Stimulated activated CD8-positive, alpha-beta memory T cell treated with anti-CD3 and anti-CD28 coated beads, Interleukin-4, amount 100 ng/mL, for 48 hours (primary cell): ENCODE measurements at places on chromosomes 2 and 18.

DNA sequence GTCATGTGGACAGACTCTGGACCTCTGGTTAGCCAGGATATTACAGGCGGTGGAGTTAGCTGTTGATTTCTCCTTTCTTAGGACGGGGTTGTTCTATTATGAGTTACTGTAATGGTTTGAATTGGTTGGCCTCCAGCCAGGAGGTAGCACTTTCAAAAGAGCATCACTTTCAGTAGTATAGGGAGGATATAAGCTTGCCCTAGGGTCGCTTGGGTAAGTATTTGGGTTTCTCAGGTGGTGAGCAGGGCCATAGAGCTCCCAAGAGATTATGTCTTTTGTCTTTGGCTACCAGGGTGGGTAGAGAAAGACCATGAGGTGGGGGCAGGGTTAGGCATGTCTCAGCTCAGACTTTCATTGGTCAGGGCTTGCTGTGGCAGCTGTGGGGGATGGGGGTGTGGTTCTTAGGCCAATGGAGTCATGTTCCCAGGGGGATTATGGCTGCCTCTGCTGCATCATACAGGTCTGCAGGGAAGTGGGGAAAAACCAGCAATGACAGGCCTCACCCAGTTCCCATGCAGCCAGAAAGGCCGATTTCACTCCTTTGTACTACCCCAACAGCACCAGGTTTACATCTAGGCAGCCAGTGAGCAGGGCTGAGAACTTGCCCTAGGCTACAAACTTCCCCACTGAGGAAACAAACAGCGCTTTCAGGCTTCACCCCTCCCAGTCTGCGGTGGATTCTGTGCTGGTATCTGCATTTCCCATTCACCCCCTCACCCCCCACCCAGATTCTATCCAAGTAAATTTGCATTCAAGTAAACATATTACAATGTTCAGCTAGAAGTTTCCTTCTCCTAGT, 89.4 kb upstream of the SLC38A11 start:
- no peak for DNase-seq

DNA sequence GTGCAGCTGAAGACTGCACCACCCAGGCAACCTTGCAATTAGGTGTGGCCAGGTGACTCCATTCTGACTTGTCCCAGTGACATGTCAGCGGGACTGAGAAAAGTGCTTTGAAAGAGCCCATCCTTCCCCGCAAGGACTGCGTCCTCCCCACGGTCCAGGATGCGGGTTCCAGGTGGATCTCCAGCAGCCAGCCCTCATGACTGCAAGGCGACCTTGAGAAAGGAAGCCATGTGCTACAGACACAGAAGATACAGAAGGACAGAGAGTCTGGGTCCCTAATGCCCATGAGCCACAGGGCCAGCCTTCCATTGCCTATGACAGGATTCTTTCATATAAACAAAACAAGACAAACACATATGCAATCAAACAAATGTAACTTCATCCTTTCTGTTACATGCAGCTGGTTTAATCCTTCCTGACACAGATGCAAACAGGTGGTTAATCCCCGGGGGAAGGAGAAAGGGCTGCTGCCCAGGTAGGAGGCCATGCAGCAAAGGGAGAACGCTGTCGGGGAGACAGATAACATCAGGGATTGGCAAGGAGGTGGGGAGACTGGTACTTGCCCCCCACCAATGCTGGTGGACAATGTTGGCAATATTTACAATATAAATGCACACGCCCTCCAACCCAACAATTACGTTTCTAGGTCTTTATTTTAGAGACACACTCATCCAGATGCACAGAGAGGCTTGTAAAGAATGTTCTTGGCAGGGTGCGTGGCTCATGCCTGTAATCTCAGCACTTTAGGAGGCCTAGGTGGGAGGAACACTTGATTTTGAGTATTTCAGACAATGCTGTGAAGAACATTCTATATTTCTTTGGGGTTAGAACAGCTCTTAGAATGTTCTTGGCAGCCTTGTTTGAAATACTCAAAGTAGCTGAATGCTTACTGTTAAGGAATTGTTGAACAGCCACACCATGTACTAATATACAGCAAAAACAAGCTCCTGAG, 64.8 kb downstream of the NCAPH start:
- DNase-seq = no peak

DNA sequence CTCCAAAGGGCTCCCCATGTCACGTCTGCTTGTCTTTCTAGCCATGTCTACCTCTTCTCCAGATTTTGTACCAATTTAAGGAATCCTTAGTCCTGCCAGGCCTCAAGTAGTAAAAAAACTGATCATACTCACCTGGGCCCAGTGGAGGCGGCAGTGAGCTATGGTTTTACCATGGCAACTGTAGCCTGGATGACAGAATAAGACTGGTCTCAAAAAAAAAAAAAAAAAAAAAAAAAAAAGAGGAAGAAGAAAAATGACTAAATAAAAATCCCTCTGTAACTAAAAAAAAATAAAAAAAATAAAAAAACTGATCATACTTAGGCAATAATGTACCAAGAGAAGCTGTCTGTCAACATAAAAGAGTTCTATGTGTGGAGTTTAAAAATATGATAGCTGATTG, 221.6 kb downstream of the NR4A2 start:
- no peak for DNase-seq

DNA sequence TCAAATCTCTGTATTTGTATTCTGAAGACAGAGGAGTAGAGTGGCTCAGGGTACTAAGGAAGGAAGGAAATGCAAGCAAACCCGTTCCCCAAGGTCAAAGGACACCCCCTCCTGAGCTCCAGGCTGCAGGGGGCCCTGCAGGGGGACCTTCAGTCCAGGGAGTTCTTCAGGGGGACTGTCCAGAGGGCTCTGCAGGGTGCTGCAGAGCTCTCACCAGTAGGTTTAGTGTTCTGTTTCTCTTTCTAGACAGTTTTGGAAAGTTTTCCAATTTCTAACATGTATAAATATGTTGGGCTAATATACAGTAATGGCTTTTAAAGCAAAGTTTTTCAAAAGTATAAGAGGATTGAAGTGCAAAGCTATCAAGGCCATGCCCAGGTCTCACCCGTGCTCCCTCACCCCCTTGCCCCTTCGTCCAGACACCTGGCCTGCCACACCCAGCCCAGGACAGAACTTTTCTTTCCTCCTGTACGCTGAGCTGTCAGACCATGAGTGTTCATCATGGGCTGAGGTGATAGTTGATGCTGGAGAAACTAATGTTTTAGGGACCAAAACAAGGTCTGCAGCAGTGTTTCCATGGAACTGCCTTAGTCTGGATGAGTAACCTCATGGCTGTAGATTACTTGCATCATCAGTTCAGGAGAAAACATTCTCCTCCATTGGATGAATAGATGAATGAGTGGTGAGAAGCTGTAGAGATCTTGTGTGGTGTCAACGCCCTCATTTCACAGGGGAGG, 134.2 kb downstream of the GLI2 start:
- no peak for DNase-seq

GRCh38 chr2:16037808-16038457, 97.6 kb downstream of the MYCN start:
- DNase-seq = no peak

GRCh38 chr18:28132084-28132483, 44.8 kb downstream of the CDH2 start:
- DNase-seq = no peak

DNA sequence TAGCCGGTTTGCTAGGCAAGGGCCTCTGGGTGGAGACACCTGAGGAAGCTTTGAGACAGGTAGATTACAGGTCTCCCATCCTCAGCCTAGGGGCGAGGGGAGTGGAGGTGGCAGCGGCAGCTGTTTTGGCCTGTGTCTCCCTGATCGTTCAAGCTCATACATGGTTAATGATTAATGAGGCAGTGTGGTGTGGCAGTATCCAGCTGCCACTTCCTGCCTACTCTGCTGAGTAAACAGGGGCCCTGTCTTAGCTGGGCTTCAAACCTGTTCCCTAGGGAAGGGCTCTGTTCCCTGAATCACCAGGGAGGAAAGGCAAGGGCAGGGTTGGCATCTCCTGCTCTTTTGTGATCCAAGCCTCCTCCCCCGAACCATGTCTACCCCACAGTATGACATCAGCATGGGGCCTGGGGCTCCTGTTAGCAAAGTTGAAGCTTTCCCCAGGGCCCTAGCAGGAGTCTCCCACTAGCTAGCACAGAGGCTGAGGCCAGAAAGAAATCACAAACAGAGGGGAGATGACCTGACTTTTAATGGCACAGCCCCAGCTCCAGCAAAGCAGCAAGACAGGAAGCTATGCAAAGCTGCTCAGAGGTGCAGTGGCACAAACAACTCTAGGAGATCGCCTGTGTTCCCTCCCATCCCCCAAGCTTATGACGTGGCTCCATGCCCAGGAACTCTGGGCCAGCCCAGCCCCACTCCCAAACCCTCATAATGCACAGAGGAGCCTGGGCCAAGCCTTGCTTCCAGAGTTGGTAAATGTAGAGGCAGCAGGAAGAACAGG, 3.7 kb upstream of the TUBA4B start:
- peak; percentile 59 for DNase-seq

GRCh38 chr18:48790869-48791635, 159.7 kb downstream of the SMAD7 start:
- no peak for DNase-seq

GRCh38 chr2:168521053-168521741, 65.1 kb downstream of the CERS6 start:
- DNase-seq = no peak

GRCh38 chr18:59012815-59013705, 126.6 kb upstream of the SEC11C start:
- no peak for DNase-seq

DNA sequence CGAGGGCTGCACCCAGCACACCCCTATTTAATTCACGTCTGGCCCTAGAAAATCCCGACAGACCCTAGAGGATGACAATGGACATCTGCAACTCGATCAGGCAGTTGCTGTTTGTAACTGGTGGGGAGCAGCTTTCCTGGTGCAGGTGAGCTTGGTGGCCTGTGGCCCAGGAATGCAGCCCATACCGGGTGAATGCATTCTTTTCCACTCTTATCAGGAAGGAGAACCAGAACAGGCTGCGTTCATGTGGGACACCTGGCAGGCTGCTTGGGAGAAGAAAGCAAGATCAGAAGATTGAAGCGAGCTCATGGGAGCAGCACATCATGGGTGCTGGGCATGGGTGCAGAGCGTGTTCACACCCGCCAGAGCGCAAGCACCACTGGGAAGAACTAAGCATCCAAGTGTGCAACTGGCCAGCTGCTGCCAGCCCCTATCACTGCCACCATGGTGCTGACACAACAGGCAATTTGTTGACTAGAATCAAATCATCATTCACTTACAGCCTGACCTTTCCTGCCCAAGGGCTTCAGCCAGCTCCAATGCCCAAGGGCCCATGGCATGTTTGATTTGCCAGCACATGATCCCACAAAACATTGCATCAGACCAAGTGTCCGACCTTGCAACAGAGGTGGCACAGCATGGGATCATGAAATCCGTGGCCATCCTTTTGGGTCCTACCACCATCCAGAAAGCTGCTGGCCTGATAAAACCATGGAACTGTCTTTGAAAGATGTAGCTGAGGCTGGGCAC, 241.7 kb upstream of the ID2 start:
- no peak for DNase-seq

- no peak for DNase-seq
These were observed 76.0 kb downstream of the EPC2 start for GRCh38 chr2:148720501-148721001.

DNA sequence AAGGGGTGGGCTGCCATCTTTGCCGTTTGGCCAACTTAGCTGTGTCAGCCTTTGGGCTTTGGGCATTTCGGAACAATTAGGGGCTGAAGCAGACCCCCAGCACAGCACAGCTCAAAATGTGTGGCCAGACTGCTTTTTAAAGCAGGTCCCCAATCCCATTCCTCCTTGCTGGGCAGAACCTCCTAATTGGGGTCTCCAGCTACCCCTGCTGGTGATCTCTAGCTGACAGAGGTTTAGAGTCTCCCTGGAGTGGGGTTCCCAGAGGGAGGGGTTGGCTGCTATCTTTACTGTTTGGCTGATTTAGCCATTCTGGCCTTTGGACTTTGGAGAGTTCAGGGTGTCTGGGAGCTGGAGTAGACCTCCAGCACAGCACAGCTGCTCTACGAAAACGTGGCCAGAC, 71.5 kb upstream of the LHCGR start:
- DNase-seq = no peak

DNA sequence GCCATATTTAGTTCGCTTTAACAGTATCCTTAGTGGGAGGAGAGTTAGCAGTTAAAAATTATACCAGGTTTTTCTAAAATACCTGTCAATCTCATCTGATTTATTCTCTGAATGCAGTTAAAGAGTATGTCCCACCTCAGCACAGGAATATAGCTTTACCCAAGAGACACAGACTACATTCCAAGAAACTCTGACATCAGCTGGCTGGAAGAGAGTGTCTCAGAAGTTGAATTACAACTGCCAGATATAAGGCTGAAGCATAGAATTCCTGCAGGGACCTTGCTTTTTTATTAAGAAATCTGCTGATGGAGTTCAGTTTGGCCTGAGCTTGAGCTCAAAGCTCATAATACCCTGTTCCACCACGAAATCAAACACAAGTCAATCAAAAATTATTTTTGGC, 25.4 kb upstream of the CNTNAP5 start:
- DNase-seq = no peak

- DNase-seq = peak; percentile 46
These were observed 1.1 kb downstream of the RPL37A start for GRCh38 chr2:216499641-216500218.

- DNase-seq = no peak
These were observed 176.6 kb upstream of the TACR1 start for GRCh38 chr2:75375646-75376582.

DNA sequence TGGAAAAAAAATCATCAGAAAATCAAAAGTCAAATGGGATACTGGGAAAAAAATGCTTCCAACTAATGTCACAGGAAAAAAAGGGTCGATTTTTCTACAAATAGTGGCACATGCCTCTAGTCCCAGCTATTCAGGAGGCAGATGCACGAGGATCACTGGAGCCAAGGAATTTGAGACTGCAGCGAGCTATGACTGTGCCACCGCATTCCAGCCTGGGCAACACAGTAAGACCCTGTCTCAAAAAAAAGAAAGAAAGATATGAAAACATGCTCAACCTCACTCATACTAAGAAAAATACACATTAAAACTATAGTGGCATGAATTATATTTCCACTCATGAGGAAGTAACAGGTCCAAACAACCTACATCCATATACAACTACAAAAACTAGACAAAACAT, 17.9 kb downstream of the MEMO1 start:
- no peak for DNase-seq

- DNase-seq = no peak
These were observed 341.1 kb downstream of the ARL6IP6 start for GRCh38 chr2:153059338-153060052.

DNA sequence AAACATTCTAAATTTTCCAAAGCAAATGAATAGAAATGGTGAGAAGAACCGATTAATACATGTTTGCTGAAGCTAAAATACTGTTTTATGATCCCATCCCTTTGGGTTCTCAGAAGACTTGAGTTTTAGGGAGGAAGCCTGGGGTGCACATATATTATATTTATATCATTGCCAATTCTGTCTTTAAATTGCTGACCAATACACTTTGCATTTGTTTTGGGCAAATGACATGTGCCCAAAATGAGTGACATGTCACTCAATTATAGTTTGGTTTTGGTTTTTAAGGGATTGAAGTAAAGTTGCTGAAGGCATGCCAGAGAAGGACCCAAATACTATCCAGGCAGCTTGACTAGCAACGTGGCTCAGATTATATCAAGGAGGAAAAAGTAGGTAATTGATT, 50.3 kb upstream of the SP3 start:
- no peak for DNase-seq

GRCh38 chr2:98299211-98299905, 46.9 kb upstream of the CNGA3 start:
- no peak for DNase-seq
